ENCODE measurements at places on chromosomes 3 and 15.
A peak's percentile ranks its signal among the peaks of the same experiment; 100 is the strongest.

DNA sequence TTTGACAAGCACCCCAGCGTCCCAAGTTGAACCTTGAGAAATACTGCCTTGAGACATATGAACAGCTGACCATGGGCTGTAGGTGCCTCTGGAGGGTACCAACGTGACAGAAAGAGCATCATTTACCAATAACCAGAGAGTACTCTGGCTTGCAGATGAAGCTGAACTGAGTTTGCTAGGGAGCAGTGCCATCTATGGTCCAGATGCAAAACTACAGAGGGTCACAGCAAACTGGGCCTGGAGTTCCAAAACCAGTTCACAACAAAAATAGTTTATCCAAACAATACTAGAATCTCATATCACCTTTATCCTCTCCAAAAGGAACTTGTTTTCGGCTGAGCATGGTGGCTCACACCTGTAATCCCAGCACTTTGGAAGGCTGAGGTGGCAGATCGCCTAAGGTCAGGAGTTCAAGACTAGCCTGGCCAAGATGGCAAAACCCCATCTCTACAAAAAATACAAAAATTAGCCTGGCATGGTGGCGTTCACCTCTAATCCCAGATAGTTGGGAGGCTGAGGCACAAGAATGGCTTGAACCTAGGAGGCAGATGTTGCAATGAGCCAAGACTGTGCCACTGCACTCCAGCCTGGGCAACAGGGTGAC, 69.3 kb downstream of the CHAC1 start:
- no peak for DNase-seq

GRCh38 chr3:151925419-151925818, 52.0 kb downstream of the SUCNR1 start:
- DNase-seq: no peak

- no peak for DNase-seq
These were observed 74.4 kb upstream of the TLE3 start for GRCh38 chr15:70172124-70172523.

DNA sequence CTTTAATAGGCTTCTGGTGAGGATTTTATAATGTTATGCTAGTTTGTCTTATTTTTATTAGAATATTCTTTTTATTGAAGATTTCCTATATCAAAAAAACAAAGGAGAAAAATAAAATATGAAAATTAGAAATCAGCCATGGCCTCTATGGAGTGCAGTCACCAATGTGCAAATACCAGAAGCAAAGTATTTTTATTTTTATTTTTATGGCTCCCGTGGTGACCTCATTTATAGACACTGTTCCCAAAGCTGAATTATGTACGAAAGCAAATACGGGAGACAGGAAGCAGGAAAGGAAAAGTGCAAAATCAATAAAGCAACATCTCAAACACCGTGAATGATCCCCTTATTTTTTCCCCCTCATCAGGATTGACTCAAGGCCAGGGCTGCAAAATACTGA, 35.1 kb downstream of the DAZL start:
- peak; percentile 17 for DNase-seq

- DNase-seq: no peak
These were observed 1.0 kb upstream of the ONECUT1 start for GRCh38 chr15:52790941-52791751.

- no peak for DNase-seq
These were observed 219.9 kb downstream of the OPA1 start for GRCh38 chr3:193812791-193813500.

- no peak for DNase-seq
These were observed 72.8 kb downstream of the CPN2 start for GRCh38 chr3:194278186-194278845.

- DNase-seq: no peak
These were observed at the start of gene GPR156 for GRCh38 chr3:120284747-120285507. TSS of gene GPR156 (minus strand) at chr3:120285222. CDS start at chr3:120244098, 41,124 bp downstream.

- no peak for DNase-seq
These were observed 2.1 kb upstream of the CCDC174 start for GRCh38 chr3:14649466-14649865.

- DNase-seq: no peak
These were observed 31.4 kb upstream of the GABRB3 start for GRCh38 chr15:26804063-26804804.

- peak; percentile 27 for DNase-seq
These were observed 176.0 kb upstream of the BCHE start for GRCh38 chr3:166013073-166013679.

DNA sequence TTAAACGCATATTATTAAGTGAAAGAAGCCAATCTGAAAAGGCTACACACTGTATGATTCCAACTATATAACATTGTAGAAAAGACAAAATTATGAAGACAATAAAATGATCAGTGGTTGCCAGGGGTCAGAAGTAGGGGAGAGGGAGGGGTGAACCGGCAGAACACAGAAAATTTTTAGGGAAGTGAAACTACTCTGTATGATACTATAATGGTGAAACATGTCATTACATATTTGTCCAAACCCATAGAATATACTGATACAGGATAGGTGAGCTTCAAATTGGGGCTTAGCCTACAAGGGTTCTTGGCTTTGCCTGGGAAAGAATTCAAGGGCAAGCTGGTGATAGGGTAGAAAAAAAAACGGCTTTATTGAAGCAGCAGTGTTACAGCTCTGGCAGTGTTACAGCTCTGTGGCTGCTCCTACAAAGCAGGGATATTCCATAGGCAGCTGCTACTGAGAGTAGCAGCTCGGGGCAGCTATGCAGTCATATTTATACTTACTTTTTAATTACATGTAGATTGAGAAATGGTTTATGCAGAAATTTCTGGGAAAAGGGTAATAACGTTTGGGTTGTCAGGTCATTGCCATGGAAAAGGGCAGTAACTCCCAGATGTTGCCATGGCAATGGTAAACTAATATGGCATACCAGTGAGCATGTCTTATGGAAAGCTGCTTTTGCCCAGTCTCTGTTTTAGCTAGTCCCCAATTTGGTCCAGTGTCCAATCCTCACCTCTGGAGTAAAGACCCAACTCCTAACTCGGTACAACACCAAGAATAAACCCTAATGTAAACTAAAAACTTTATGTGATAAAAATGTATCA, 125.1 kb upstream of the SLC25A36 start:
- no peak for DNase-seq

DNA sequence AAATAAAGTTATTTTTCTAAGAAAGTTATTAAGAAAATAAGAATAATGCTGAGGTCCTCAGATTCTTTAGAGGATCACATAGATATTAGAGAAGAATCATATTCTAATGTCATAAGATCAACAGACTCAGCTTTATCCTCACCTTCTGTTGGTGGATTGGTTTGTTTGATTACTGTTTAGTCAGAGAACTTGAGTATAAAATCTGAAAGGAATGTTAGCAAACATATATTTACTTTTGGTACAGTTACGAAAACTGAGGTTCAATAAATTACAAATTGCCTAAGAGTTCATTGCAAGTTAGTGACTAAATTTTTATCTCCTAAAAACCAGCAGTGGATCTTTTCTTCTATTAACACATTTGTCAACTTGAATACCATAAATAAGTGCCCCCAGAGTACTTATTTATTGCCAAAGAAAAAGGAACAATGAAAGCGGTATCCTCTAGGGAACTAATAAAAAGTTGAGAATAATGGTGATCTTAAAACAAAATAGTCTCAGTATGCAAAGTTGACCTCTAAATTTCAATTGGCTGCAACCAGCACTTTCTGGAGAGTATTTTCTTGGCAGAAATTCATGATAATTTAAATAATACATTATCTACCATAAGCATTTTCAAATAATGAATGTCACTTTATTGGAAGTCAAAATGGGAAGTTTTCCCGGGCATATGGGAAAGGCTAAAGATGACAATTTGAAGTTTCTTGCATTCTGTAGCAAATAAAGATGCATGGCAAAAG, 296.8 kb downstream of the OTOL1 start:
- no peak for DNase-seq

- no peak for DNase-seq
These were observed 22.9 kb upstream of the HHATL start for GRCh38 chr3:42725454-42725853.

DNA sequence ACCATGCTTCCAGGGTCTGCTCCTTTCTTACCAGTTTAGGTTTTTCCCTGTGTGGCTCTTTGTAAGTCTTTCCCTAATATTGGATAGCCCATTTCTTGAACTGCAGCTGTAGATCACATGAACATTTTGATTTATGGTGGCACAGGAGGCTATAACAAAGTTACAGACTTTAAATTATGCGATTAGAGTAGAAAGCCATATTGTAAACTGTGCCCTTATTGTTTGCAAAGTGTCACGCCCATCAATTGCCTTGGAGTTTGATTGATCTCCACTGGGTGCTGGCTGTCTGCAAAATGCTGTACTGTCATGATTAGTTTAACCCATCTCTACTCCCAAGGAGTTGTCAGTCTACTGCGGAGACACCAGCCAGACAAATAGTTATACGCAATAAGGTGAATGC, 110.3 kb downstream of the CACNA2D3 start:
- DNase-seq: no peak

- DNase-seq: no peak
These were observed 2.9 kb upstream of the PRRT3 start for GRCh38 chr3:9955067-9955502.

DNA sequence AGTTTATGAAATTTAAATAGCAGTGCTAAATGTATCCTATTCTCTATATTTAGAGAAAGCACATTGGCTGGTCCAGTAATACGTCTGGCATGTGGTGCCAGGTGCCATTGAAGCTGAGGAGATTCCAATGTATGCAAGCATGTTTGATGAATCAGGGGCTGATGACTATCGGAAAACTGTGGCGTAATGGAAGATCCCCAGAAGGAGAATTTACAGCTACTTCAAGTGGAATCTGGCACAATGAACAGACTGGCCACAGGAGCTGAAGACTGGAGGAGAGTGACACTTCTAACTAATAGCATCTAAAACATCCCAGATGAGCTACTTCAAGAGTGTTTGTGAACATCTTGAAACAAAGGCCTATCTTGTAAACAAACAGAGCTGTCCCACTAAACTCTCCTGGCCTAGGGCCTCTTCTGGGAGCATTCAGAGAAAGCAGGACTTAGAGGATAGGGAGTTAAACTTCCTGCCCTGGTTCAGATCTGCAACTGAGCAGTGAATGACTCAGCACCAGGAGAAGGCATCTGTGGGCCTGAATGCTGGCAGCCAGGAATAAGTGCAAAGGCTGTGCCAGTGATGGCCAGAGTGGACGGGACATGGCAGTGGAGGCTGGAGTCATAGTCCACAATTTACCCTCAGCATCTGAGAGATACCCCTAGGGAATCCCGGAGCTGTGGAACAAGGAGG, 15.2 kb upstream of the ACTC1 start:
- DNase-seq: no peak

- DNase-seq: no peak
These were observed 2.9 kb downstream of the RAD51 start for GRCh38 chr15:40697916-40698315.

- DNase-seq: no peak
These were observed 85.3 kb upstream of the ADAMTS9 start for GRCh38 chr3:64773137-64773536.

DNA sequence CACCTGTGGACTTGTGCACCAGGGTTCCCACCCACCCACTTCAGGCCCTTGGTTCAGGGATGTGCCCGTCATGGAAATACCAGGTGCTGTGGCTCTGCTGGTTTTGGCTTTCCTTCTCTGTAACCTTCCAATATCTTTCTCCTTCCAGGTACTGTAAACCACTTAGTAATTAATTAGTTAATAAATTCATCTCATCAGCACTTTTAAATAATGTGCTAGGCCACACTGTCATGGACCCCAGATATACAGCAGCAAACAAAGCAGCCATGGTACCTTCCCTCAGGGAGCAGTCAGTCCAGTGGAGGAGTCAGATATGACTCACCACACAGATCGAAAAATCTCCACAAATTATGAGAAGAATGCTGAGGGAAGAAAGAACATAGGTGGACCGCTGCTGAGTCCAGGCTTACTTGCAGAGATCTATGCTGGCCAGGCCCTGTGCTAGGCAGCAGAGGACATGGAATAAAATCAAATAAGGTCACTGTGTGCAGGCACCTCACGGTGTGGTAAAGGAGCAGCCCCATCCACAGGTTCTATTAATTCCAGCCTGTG, 6.8 kb upstream of the GATA2 start:
- DNase-seq: no peak

DNA sequence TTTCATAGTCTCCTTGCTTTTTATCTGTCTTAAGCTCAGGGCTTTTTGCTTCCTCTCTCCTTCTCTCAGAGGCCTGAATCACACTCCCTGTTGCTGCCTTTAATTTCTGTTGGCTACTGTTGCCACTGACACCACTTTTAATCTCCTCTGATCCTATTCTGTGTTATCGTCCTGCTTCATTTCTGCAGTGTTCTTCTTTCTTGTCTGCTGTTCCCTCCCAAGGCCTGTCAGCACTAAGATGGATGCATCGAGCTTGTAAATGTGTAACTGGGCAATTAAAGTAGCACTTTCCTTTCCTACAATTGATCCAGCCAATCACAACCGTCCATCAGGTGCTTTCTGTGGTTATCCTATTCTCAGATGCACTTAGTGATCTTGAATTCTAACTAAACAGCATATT, 71.3 kb upstream of the VEPH1 start:
- DNase-seq: no peak

DNA sequence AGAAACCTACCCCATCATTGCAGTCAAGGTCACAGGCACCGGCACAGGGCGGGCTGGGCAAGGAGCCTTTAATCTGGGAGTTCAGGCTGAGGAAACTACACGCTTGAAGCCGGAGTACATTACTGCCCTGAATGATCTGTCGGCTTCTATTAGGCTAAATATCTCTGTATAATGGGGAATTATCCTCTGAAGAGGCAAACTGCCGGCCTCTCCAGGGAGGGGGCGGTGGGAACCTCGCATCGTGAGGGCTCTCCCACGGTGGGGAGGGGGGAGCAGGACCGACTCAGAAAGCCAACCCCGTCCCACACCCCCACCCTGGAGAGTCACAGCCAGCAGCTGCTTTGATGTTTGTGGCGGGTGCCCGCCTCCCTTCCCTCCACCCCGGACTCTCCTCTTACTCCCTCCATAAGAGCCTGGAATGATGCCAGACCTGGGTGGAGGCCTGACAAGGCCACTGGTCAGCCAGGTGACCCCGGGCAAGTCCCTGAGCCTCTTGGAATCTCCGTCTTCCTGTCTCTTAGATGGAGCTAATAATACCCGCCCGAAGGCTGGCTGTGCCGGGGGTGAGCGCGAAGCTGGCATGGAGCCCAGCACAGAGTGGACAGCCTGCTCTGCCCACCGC, 63.4 kb upstream of the LINGO1 start:
- no peak for DNase-seq

GRCh38 chr15:99092554-99093172, 12.2 kb upstream of the SYNM start:
- no peak for DNase-seq

GRCh38 chr15:38430106-38430760, 23.7 kb upstream of the FAM98B start:
- no peak for DNase-seq

DNA sequence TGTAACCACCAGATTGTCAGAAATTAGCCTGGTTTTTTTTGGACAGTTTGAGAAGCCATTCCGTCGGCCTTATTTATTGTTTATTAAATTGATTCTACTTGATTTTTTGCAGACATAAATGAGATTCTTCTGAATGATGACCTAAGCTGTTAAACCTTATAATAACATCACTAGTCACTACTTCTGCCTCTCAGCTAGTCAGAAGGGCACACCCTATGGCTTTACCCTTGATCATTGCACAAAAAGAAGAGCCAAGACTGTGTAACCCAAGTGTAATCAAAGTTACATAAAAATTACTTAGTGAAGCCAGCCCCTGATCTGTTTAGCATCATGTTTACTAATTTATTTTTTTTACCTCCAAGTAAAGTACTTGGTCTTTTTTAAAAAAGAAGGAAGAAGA, 64.3 kb downstream of the CHL1 start:
- no peak for DNase-seq

- DNase-seq: no peak
These were observed 75.1 kb downstream of the LINGO1 start for GRCh38 chr15:77557564-77557963.

All from NCI-H2081 treated with DMSO at 0.1 percent for 48 hours (cell line).